Right atrium auricular region (tissue), 2 donors: ENCODE measurements at places on chromosomes 3 and 15. TPM values are rescaled to one million over a fixed set of nuclear protein-coding genes. Genes with fewer than 3 reads are reported as not detected.

SLC27A2 gene
- not detected for total RNA-seq

MST1R gene
- total RNA-seq, result 4.2 TPM

NR2F2 gene
- total RNA-seq, result 25.0 TPM

GRCh38 chr3:195195321-195196209 lies 75.4 kb downstream of the XXYLT1 start:
- no peaks in the 10 kb centered on the region for H3K27me3 ChIP-seq
- H3K4me3 ChIP-seq, result no peak overlapping the region
- no peaks in the 10 kb centered on the region for H3K36me3 ChIP-seq
- peak; percentile 44 for DNase-seq
- H3K4me1 ChIP-seq, result no peaks in the 10 kb centered on the region

GRCh38 chr3:105473521-105474223 lies 107.0 kb downstream of the ALCAM start:
- H3K27me3 ChIP-seq, result no peaks in the 10 kb centered on the region
- H3K36me3 ChIP-seq, result no peaks in the 10 kb centered on the region
- H3K27ac ChIP-seq, result no peak overlapping the region

- no peak overlapping the region for H3K4me3 ChIP-seq
- H3K27me3 ChIP-seq, result no peaks in the 10 kb centered on the region
- no peaks in the 10 kb centered on the region for H3K4me1 ChIP-seq
- no peak for DNase-seq
- no peaks in the 10 kb centered on the region for H3K36me3 ChIP-seq
Measured at GRCh38 chr3:62835554-62836236, 39.5 kb downstream of the CADPS start.

- H3K27me3 ChIP-seq, result no peaks in the 10 kb centered on the region
- peaks cover 25% of the 10 kb centered on the region for H3K36me3 ChIP-seq
- DNase-seq, result no peak
- H3K4me1 ChIP-seq, result no peaks in the 10 kb centered on the region
Measured at GRCh38 chr3:123093696-123094095, 26.9 kb downstream of the PDIA5 start.

- no peaks in the 10 kb centered on the region for H3K4me1 ChIP-seq
- DNase-seq, result no peak
- H3K27me3 ChIP-seq, result no peaks in the 10 kb centered on the region
- no peaks in the 10 kb centered on the region for H3K36me3 ChIP-seq
Measured at GRCh38 chr3:46716461-46717441, 918 bp downstream of the PRSS50 start.
